CD4-positive, alpha-beta T cell treated with Interleukin-4 for 1 hour (primary cell): ENCODE measurements at places on chromosomes 4 and X.

DNA sequence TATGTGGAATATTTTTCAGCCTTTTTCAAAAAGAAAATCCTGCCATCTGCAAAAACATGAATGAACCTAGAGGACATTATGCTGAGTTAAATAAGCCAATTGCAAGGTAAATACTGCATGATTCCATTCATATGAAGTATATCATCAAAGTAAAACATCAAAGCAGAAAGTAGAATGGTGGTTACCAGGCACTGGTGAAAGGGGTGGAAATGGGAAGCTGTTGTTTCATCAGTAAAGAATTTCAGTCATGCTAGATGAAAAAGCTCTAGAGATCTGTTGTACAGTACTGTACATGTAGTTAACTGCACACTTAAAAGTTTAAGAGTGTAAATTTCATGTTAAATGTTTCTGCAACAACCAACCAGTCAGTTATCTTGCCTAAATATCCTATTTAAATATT is 196.8 kb upstream of the ADGRL3 start:
- DNase-seq = no peak

GRCh38 chrX:129640737-129641136 is 14.0 kb downstream of the APLN start:
- DNase-seq = no peak

GRCh38 chr4:88008122-88008742 is 797 bp downstream of the PKD2 start:
- peak; percentile 7 for DNase-seq

DNA sequence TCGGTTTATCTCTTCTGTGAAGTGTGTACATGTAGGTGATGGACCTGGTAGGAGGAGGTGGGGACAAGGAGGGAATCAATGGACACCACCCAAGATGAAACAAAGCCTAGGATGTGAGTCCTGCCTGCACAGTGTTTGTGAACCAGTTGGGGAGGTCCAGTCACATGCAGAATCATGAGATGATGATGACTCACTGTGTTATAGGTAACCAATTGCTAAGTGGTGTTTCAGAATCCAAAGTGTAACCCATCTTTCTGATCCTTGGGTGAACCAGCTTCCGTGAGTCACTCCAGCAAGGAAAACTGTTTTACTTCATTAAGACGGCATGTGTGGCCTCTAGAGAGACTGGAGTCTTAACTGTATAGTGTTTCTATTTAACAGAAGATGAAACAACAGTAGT is 57.9 kb upstream of the HPF1 start:
- no peak for DNase-seq

DNA sequence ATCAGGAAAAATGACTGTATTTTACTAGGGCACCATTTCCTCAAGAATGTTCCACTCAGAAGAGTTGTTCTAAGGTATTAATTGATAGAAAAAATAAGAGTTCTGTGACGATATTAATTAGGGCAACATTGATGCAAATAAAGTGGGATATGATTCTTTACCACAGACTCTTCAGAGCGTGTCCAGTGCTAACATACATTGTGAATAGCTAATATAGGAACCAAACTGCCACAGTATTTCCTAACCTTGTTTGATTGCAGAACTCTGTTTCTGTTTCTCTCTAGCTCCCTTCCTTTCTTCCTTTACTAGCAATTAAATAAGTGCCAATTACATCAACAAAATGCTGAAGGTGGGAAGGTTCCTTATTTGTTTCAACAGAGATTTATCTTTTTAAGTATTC is 154.1 kb upstream of the CPEB2 start:
- DNase-seq = no peak

DNA sequence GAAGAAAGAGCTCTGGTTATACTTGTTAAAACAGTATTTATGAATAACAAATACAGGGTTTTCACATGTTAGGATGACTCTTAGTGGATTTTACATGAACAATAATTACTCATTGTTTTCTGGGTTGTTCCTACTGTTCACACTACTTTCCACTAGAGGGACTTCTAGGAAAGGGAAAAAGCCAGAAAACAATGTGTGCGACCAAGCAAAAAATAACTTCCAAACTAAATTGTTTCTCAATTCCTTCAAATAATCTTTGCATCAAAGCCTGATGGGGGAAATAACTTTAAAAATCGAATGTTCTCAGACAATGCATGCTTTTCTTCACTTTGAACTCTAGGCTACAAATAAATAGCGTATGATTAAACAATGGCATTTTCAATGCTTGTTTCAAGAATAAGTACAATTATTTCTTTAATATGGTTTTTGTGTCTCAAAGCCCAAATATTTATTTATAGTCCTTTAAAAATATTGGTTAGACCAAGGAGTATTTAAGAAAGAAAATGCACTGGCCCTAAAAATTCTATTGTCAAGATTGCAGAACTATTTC is 72.1 kb upstream of the ETNPPL start:
- DNase-seq = no peak

GRCh38 chr4:159607809-159608208 is 504.9 kb downstream of the RAPGEF2 start:
- DNase-seq = no peak

DNA sequence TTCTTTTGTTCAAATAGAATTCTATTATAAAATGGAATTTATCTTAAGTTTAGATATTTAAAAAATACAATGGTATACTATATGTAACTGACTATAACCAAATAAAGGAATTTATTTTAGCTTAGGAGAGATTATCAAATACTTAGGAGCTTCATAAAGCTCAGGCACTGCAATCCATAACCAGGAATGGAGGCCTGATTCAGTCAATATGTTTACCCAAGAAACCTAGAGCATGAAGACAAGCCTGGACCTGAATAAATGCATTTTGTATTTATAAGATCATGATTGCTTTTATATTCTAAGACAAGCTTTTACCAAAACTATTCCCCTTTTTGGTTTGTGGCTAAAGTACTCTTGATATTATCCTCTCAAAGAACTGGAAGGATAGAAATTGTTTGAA is 742.6 kb downstream of the FAT4 start:
- no peak for DNase-seq

- DNase-seq = no peak
Measured at GRCh38 chr4:161650812-161651211, 513.0 kb downstream of the FSTL5 start.

- DNase-seq = peak; percentile 69
Measured at GRCh38 chr4:183471946-183472708, 27.7 kb downstream of the CDKN2AIP start.

- DNase-seq = peak; percentile 27
Measured at GRCh38 chr4:26141911-26142638, 178.7 kb upstream of the RBPJ start.

DNA sequence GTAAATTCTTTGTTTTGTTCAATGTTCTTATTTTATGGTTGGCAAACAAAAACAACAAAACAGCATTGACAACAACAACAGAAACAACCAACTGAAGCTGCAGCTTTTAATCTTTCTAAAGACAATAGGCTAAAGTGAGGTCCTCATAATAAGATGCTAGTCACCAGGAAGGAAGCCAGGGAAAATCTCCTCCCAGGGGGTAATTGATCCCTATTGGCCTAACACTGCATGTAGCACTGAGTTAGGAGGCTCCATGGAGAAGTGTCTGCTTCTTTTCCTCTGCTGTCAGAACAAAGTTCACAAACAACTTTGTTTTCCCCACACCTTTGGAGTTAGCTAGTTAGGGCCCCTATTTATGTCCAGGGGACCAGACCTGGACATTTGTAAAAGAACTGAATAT is 4.7 kb upstream of the LRAT start:
- DNase-seq = no peak

- no peak for DNase-seq
Measured at GRCh38 chr4:83272900-83273299, 11.7 kb downstream of the COQ2 start.

GRCh38 chrX:22220941-22221340 is 51.8 kb upstream of the CBLL2 start:
- no peak for DNase-seq

GRCh38 chr4:112167794-112168193 is 22.5 kb downstream of the FAM241A start:
- peak; percentile 40 for DNase-seq

- no peak for DNase-seq
Measured at GRCh38 chr4:13455411-13455810, 28.7 kb downstream of the RAB28 start.

- DNase-seq = no peak
Measured at GRCh38 chrX:57647020-57647419, 33.0 kb downstream of the NLRP2B start.

DNA sequence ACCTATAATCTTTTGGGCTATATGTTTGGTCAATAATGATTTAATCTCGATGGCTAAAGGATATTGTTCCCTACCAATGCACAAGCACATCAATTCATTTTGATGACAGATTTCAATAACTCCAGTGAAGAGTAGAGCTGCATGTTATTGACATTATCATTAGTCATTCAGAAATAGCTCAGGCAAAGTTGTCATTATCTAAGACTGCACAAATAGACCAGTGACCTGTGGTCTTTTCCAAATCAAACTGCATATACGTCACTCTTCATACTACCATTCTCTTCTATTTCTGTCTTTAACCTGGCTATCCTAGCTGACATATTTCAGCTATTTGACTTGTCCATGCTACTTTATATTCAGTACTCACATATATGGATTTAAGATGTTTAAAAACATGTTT is 1050.8 kb downstream of the C4orf33 start:
- no peak for DNase-seq

DNA sequence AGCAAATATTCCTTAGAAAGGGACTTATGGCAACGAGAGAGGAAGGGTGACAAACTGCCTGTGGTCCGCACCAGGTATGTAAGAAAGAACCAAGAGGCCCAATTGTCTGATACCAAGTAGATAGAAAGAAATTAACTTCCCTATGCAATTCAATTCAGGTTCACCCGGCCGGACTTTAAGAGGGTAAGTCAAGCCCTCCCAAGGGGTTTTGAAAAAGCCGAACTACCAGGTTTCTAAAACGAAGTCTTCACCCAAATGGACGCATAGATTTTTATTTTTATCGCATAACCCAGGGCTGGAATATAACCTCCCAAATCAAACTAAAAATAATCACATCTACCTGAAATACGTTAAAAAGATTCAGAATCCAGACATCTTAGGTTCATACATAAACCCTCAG is 1.6 kb upstream of the MAB21L2 start:
- DNase-seq = no peak

DNA sequence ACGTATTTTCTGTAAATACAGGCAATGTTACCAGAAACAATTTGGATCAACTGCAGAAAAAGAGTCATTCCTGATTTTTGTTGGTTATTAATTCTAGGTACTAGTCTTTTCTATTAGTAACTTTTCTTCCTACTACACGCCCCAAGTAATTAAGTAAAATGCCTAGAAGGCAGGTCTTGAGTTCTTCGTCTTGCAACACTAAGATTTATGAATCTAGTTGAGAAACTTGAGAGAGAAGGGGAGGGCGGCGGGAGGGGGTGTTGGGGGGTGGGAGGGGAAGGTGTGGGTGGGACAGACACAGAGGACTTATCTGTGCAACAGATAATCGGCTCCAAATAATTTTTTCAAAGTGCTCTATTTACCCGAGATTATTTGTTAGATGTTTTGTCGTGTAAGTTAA is 3.0 kb downstream of the RAP2C start:
- no peak for DNase-seq

DNA sequence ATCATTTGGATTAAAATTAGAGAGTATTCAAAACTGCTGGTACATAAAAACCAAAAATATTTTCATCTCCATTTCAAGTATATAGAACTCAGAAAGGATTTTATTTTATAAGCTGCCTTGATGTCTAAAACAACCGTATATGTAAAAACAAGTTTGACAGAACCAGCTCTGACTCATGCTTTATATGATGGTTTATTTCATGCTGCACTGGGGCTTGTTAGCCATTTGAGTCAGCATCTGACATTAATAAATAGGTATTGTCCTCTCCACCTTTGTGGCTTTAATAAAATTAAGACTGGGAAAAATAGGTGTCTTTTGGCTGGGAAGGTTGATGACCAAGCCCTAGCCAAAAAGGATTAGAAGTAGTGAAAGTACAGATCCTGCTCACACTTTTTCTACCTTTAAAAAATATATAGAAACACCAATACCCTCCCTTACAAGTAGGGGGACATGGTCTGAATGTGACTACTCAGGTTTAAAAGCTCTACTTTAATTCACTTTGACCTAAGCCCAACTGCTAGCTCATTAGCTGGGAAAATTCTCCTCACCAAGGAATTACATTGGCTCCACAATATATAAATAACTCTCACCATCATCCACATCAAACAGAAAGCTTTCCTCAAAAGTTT is 228.1 kb downstream of the ADAMTS3 start:
- DNase-seq = no peak

GRCh38 chr4:136935305-136935704 is 597.0 kb downstream of the PCDH18 start:
- no peak for DNase-seq

DNA sequence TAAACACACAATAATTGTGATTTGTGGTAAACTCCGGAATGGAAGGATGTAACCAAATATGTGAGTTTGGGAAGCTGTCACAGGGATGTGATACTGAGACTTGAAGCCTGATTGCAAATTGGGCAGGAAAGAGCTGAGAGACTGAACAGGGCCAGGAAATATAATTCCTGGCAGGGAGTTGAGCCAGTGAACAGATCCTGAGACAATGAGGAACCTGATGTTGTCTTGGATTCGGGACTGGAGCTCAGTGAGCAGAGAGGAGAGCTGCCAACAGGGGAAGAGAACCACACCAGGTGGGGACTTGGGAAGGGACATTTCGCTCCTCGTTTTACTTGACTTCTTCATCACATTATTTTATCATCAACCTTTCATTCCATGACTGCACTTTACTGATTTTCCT is 386.0 kb downstream of the TLL1 start:
- DNase-seq = no peak

DNA sequence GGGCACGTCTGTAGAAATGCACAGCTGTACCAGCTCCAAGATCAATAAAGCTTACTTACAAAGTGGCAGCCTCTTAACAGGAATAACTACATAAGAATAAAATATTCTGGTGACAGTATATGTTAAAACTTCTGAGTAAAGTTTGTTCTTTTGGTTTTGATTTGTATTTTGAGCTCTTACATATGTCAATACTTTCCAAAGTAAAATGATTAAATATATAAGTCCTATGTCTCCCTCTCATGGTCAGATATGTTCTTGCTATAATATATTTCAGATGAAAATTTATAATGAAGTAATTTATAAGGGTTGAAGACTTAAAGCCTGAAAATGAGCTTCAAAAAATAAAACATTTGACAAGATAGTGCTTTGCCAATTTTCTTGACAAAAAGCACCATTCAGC is 254.4 kb downstream of the NPFFR2 start:
- DNase-seq = no peak

DNA sequence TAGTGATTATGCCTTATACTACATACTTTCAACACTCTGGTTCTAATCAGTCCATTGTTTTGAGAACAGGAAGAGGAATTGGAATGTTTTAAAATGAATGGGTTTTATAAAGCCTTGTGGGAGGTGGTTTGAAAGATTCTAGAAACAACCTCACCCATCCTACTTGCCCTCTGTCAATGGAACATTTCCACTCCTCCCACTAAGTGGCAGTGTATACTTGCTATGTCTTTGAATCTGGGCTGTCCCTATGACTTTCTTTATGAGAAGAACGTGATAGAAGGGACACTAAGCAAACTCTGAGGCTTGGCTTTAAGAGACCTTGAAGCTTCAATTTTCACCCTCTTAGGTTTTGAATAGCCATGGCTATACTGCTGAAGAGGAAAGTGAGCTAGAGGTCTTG is 611.2 kb downstream of the PPP4R3C start:
- no peak for DNase-seq

GRCh38 chr4:83112231-83112630 is 2.3 kb downstream of the PLAC8 start:
- peak; percentile 41 for DNase-seq
